ENCODE measurements at places on chromosomes 3 and 15.

GRCh38 chr15:92934716-92935115, 34.6 kb downstream of the CHD2 start:
- DNase-seq, result no peak

DNA sequence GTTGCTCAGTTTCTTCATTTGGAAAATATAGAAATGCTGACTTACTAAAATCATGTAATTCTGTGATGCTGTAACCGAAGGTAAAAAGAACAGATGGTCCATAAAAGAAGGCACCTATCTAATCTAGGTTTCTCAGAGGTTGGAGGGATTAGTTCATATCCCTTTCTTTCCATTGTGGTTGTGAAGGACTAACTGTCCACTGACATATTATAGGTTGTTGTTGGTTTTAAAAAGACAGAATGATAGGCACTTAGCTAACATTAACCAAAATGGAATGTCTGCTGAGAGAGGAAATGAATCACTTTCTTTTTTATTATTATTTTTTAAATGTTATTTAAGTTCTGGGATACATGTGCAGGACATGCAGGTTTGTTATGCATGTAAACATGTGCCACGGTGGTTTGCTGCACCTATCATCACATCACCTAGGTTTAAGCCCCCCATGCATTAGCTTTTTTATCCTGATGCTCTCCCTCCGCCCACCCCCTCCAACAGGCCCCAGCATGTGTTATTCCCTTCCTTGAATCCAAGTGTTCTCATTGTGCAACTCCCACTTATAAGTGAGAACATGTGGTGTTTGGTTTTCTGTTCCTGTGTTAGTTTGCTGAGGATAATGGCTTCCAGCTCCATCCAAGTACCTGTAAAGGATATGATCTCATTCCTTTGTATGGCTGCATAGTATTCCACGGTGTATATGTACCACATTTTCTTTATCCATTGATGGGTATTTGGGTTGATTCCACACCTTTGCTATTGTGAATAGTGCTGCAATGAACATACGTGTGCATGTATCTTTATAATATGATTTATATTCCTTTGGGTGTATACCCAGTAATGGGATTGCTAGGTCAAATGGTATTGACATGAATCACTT, 45.8 kb downstream of the ALDH1A2 start:
- DNase-seq, result no peak

DNA sequence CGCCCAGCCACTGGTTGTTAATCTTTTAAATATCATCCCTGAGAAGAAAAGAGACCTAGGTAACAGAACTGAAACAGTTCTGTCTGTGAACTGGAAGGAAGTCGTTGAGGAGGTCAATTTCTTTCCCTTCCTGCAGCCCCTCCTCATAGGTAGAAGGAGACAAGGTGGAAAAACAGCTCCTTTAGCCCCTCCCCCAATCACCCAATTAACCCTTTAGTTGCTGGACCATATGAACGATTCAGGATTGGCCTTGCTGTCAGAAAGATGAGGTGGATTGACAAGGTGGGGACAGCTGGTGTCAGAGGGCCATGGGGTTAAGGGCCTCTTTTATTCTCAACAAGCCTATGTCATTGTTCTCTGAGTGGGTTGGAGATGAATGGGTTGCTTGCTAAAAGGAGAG, 36.0 kb upstream of the ZNF445 start:
- DNase-seq, result no peak

DNA sequence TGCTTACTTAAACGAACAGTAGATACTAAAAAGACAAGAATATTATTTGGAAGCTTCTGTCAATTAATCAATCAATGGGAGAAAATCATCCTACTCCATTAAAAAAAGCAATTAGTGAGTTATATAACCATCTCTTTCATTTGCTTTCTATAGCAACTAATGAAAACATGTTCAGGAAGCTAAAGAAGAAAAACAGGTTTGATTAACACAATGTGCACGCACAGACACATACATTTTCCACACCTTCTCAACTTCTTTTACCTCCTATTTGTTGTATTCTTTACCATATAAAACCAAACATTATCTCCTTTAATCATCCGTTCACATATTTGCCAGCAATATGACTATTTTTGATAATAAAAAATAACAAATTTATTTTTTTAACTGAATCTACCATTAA, 111.3 kb downstream of the GBE1 start:
- no peak for DNase-seq

DNA sequence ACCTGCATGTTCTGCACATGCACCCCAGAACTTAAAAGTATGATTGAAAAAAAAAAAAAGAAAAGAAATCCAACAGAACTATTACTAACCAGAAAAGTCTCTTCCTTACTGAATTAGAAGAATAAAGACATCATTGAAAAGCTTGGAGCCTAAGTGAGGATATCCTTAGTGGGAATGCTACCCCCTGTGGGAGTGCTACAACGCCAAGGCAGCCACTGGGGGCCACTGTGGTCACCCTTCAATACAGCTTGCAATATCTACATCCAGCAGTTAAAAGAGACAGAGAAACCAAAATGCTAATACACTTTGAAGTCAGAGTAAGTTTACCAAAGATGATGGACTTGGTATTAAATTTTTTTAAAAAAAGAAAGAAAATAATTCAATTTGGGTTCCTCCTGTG, 292.0 kb downstream of the PLCL2 start:
- DNase-seq, result no peak

- DNase-seq, result no peak
These were observed 492.1 kb upstream of the PPP2R3A start for GRCh38 chr3:135473449-135473848.

DNA sequence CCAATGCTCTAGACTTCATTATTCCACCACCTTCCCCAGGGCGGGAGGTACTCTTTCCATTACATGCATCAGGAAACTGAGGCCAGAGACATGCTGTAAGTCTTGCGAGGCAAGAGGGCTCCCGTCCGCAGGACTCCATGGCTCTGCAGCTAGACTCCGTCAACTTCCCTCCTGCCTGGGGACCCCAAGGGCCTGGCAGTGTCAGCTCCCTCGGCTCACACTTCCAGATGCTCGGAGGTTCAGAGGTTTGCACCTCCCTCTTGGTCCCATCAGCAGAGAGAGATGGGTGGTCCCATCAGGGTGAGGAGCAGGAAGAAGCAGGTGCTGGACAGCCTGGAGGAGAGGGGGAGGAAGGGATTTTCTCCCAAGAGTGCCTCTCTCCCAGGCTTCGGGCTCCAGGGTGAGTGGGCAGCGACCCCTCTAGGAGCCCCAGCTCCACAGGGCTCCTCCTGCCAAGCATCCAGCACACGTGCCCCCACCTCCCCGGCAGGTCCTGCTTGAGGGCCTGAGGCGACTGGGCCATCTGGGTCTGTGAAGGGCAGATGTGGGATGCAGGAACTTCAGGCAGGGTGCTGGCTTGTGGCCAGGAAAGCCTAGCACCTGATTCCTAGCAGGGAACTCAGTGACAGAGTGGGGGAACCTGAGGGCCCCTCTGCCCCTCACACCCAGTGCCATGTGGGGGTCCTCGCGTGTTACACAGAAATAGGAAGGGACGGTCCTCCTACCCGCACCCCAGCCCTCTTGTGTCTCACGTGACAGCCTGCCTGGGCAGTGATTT, 9.3 kb downstream of the PAK6 start:
- DNase-seq, result no peak

DNA sequence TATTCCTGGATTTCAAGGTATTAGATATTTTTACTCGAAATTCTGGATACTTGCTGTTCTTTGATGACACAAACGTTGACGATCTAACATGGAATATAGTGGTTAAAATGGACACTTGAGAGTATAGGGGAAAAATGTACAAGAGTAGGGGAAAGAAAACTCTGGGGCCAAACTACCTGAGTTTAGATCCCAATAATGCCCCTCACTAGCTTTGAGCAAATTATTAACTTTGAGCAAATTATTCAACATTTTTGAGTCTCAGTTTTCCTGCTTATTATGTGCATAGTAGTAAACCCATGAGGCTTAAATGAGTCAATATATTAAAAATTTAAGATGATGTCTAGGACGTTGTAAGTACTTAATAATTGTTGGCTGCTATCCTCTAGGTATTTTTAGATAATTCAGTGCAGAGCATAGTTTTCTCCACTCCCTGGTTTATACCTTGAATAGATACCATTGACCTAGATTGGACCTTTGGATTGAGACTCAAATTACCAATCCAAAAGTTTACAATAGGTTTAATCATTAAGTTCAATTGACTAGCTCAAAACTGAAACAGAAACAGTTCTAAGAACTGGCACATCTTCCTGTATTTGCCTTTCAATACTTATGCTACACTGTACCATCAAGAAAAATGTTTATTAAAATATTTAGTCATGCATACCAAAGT, 4.5 kb downstream of the ADGRG7 start:
- DNase-seq, result no peak

All from activated naive CD8-positive, alpha-beta T cell treated with anti-CD3 and anti-CD28 coated beads, Interleukin-2, amount 50 U/mL, for 24 hours (primary cell).